ENCODE measurements at places on chromosomes 5 and 9.

DNA sequence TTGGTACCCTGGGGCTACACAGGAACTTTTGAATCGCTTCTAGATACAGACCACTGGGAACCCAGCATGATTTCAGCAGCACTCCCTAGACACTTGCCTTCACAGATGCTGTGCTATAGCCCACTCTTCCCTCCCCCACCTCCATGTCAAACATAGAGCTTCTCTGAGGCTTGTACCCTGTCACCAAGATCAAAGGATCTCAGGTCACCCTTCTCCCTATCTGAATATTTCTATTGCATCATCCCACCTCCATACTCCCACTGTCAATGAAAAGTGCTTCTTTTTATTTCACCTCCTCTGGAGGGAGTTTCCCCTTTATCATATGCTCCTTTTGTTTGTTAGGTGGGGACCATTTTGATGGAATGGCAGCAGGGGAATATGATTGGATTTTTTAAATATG, 29.2 kb upstream of the PHF24 start:
- no peak for DNase-seq

DNA sequence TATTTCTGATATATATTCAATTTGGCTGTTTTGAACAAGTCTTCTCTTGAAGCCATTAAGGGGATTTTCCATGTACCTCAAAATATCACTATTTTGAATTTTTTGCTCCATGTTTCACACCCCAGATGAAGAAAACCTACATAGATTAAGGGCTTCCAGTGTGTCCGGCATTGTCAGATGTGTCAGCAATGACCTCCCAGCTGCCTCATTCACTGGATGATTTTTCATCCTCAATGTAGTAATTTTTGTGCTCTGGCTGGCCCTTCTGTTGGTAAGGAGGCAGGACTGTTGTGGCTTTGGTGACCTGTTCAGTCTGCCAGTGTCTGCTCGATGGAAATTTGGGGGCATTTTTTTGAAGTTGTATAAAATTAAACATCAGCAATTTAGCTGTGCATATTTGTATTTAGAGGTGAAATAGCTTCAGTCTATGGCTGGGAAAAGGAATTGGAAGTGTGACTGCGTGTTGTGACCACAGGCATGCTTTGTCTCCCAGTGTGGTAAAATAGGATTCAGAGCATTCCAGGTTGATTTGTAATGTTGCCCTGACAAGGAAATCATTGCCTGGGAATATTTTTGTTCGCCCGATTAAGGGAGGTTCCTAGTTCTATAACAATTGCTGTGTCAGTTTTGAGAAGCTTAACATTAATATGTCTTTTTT, 312.4 kb downstream of the ARHGEF28 start:
- DNase-seq, result peak; percentile 79

- DNase-seq, result no peak
Measured at GRCh38 chr5:123598028-123598689, 86.2 kb downstream of the CSNK1G3 start.

DNA sequence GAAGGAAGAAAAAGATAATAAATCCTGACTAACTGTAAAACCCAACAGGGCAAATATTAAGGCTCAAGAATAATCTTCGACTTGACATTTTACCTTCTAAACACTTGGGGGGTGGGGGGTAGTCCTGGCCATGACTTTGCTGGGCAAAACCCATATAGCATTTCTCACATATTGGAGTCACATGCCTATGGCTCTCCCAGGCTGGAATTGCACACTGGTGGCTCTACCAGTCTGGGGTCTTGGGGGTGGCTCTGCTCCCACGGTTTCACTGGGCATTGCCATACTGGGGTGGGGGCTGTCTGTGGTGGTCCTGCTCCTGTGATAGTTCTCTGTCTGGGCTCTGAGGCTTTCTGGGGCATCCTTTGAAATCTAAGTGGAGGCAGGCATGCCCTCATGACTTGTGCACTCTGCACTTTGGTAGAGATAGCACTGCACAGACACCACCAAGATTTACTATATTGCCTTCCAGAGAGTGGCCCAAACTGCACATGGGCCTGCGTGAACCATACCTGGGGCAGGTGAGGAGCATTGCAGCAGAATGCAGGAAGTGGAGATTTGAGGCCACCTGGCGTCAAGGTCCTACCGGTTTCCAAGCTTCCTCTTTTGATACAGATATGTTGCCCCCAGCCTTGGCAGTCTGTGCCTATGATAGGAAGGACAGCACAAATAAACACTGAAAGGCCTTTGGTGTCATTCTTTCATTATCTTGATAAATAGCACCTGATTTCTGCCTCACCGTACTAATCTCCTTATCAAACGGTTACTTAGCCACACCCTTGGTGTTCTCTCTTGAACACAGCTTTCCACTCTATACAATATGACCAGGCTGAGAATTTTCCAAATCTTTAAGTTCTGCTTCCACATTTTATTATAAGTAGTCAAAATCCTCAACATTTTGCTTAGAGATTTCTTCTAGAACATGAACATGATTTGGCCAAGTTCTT, 29.8 kb downstream of the BAAT start:
- DNase-seq, result no peak

DNA sequence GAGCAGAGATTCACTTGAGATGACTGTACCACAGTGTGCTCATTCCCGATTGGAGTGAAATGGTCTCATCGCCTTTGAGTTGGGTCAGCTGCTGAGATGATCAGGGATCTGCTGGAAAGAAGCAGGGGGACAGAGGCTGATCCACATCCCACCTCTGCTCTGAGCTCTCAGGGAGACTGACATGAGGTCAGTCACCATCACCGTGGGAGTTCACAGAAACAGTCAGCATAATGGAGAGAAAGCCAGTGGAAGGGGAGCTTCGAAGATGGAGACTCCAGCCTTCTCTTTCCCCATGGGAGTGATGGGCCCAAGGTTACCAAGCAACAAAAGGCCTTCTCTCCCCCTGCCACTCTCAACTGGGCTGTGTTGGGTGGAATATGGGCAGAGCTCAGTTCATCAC, 276.4 kb downstream of the CDK5RAP2 start:
- no peak for DNase-seq

DNA sequence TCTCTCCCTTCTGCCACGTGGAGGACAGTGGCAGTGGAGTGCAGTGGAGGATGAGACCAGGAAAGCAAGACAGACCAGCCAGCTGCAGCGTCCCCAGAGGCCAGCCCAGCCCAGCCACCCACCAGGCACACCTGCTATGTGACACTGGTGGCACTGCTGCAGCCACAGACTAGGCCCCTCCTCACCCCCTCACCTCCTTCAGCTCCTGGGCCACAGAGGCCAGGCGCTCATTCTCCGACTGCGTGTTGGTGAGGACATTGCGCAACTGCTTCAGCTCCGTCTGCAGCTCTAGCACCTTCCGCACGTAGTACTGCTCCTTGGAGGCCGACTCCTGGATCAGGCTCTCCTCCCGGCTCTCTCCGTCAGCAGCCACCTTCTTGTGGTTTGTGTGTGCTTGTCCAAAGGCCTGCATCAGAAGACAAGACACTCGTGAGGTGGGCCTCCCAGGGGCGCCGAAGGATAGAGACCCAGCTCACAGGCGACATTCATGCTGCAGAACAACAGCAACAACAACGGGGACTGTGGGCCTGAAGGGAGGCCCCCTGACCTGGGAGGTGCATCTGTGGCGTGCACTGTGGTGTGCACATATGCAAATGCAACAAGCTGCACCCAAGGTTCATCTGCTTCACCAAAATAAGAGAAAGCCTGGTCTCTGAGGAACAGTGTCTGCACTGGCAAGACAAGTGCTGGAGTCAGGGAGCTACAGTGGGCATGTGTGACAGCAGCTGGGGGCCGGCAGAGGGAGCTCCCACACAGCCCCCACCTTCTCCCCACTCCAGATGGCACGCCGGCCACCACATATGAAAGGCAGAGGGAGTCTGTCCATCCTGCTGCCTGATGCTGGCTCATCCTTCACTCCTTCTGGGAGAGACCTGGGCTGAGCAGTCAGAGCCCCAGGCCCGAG, 35.5 kb downstream of the BICD2 start:
- peak; percentile 64 for DNase-seq

DNA sequence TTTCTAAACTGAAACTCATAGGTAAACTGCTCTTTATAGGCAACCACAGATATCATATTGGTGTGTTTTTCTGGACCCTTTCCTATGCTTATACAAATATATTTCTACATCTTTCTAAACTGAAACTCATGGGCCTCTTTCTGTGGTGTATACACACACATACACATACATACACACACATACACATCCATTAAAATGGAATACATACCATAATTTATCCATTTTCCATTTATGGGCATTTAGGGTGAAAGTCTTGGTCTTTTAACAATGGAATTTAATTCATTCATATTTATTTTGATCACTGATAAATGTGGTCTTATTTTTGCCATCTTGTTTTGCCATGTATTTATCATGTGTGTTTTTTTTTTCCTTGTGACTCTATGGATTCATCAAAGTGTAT, 44.1 kb downstream of the SLC22A5 start:
- DNase-seq, result no peak

- no peak for DNase-seq
Measured at GRCh38 chr5:97141031-97141430, 1.4 kb downstream of the LIX1 start.

DNA sequence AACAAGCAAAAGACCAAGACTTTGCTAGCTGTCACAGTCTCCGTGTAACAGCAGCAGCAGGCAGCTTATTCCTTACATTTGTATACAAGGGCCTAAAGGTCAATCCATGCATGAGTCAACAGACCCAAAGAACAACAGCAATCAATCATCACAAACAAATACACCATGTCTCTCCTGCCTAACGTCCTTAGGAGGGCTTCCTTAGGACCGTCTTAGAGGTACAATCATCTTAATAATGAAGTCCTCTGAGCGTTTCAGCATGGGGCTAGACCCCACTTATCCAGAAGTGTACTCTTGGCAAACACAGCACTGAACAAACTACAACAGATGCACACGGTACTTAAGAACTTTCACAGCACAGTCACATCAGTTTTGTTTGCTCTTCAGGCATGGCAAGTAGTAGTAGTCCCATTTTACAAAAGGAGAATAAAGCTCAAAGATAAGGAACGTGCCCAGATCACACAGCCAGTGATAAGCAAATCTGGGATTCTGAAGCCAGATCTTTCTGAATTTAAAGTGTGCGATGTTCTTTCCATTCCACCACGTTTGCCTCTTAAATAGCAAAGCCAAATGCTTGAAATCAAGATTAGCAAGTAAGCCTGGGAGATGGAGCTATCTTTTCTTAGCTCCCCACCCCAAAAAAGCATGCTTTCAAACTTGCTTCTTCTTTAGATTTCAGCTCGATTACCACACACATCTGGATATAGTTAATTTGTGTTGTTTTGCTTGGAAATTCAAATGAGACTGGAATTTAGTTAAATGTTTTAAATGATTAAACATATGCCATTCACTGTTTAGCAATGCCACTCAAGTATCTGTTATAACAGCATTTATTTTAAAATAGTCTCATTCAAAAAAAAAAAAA, 24.2 kb downstream of the PSMB7 start:
- peak; percentile 59 for DNase-seq

DNA sequence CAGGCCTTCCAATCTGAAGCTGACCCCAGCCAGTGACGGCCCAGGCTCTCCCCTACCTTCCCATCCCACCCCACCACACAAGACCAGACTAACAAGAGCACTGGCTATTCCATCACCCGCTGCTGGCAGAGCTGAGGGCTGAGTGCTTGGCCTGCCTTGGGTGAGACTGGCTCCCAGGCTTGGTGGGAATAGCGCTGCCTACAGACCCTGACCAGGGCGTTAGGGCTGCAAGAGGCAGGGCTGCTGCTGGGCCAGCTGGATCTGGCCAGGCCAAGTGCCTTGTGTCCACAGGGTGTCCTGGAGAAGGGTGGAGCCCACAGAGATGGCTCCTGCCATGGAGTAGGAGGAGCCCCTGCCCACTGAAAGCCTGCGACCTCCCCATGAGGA, 31.6 kb upstream of the ANGPTL2 start:
- DNase-seq, result no peak

DNA sequence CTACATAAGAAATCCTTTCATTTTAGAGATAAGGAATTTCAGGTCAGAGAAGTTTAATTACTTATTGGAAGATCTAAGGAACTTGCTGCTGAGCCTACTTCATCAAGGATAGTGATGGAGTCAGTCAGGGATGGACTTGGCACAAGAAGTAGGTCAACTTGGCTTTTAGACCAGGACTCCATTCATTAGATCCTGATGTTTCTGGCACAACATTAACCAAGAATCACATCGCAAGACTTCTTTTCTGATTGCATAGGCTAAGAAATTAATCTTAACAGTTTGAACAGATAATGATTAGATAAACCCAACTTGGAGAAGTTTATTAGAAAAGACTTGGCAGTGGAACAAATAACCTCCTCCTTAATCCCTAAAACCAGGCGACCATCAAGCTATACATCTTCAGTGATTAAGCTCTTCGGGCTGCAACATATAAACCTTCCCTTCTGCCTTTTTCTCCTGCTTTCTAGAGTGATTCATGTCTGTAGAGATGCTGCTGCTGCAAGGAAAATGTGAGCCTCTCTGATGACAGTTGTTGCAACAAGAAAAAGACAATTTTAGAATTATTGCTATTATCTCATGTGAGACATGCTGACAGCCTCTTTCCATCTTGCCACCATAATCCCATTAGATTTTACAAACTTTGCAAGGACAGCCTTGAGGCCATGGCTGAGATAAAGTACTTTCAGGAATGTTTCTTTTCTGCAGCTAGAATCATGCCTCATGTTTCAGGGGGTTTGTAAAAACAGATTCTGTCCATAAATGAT, 207.9 kb upstream of the SLC27A6 start:
- DNase-seq, result no peak

GRCh38 chr5:56638061-56638621, 177.2 kb upstream of the MAP3K1 start:
- peak; percentile 40 for DNase-seq

GRCh38 chr5:73471654-73472053, 23.1 kb upstream of the FOXD1 start:
- no peak for DNase-seq

DNA sequence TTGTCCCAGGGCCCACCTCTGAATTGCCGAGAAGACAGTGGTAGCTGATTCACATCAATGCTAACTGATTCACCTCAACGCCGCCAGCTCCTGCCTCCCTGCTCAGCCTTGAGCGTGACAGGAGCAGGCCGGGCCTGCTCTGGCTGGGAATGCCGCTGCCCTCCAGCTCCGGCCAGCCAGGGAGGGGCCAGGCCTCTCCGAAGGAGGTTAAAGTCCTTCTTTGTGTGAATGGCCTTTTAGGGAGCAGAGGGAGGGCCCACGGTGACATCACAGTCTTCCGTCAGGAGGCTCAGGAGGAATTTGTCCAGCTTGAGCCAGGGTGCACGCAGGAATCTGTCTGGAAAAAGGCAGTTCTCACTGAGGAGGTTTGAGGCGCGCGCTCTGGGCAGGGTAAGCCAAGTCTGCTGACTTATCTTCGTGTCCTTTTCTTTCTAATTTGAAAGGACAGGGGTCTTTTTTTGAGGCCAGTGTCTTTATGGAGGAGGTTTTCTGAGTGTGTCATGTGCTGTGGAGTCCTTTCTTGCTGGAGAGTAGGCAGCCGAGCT, 82.7 kb downstream of the C9orf152 start:
- peak; percentile 67 for DNase-seq

GRCh38 chr9:131625790-131626670, 80.7 kb downstream of the PRRT1B start:
- no peak for DNase-seq

GRCh38 chr5:111231119-111231518, 6.9 kb downstream of the CAMK4 start:
- no peak for DNase-seq

GRCh38 chr5:60161340-60161934, 267.9 kb upstream of the PDE4D start:
- peak; percentile 41 for DNase-seq

Data from dermis blood vessel endothelial cell (primary cell).